Kidney (tissue), 22 donors: ENCODE measurements at places on chromosomes 4 and X. TPM values are rescaled to one million over a fixed set of nuclear protein-coding genes. Genes with fewer than 3 reads are reported as not detected.
A peak's percentile ranks its signal among the peaks of the same experiment; 100 is the strongest.

GRCh38 chrX:108537005-108537404 lies 97.4 kb downstream of the COL4A5 start:
- H3K27ac ChIP-seq: no peak overlapping the region
- H3K4me3 ChIP-seq: no peak overlapping the region
- peak; percentile 13 for DNase-seq
- H3K27me3 ChIP-seq: no peaks in the 10 kb centered on the region

- no peaks in the 10 kb centered on the region for H3K36me3 ChIP-seq
- H3K4me1 ChIP-seq: peaks cover 18% of the 10 kb centered on the region
- H3K27me3 ChIP-seq: no peaks in the 10 kb centered on the region
- H3K27ac ChIP-seq: peak overlapping the region; percentile 100
- no peak for DNase-seq
Observed at GRCh38 chr4:75671802-75672421, 1.3 kb downstream of the G3BP2 start.

EREG gene
- total RNA-seq: 0.44 TPM

DNA sequence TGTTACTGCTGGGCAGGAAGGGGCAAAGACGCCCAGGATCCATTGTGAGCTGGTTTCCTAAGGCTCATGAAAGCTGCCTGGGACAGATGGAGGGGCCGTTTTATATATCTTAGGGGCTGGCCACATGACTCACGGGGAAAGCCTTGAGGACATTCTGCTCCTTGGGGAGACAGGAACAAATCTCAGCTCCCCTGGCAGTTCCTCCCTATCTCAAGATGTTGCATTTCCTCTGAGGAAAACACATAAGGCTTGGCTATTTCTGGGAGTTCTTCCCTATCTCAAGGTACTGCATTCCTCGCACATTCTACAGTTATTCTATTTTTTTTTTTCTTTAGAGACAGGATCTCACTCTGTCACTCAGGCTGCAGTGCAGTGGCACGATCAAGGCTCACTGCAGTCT lies 804.6 kb upstream of the TENM3 start:
- H3K36me3 ChIP-seq: no peaks in the 10 kb centered on the region
- no peaks in the 10 kb centered on the region for H3K27me3 ChIP-seq
- H3K4me3 ChIP-seq: no peak overlapping the region
- no peak for DNase-seq
- no peak overlapping the region for H3K27ac ChIP-seq

C1QTNF7 gene
- total RNA-seq: 2.2 TPM

DNA sequence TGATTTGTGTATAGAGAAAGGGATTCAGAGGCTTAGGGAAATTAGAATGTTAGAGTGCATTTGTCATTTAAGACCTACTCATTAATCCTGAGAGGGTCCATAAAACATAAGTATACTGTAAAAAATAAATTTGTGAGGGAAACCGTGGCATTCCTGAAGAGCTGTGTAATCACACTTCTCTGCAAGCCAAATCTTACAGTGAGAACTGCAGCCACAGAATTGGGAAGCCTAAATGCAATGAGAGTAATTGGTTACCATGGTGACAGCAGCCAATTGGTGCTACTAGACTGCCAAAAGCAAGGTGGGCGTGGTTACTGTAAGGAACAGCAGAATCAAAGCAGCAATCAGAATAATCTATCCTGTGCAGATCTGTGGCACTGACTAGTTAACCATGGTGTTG lies 345.2 kb upstream of the GRID2 start:
- no peaks in the 10 kb centered on the region for H3K36me3 ChIP-seq
- H3K4me1 ChIP-seq: no peaks in the 10 kb centered on the region
- no peak overlapping the region for H3K27ac ChIP-seq
- H3K27me3 ChIP-seq: no peaks in the 10 kb centered on the region
- H3K4me3 ChIP-seq: no peak overlapping the region
- no peak for DNase-seq

DNA sequence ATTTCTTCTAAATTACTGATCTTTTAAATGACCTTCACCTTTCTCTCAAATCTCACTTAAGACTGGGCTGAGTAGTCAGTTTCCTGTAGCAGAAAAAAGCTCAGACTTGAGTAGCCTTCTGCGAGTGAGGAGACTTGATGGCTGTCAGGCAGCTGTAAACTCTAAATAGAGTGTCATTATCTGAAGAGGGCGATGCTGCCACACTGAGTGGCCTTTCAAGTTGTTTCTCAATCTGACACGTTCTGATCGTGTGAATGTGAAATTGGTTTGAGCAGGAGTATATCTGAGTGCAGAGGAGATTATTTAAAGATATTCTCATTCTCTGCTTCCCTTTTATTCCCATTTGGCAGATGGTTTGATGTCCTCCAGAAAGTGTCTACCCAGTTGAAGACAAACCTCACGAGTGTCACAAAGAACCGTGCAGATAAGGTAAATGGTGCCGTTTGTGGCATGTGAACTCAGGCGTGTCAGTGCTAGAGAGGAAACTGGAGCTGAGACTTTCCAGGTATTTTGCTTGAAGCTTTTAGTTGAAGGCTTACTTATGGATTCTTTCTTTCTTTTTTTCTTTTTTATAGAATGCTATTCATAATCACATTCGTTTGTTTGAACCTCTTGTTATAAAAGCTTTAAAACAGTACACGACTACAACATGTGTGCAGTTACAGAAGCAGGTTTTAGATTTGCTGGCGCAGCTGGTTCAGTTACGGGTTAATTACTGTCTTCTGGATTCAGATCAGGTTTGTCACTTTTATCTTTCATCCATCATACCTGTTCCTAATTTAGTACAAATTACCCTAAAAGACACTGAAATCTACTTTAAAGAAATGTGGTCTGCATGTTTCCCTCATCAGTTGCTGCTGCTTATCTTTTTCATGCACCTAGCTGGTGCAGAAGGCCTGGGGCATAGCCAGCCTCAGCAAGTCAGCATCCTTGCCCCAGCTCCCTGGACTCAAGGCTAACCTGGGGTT lies 74.3 kb upstream of the MSANTD1 start:
- peaks cover 50% of the 10 kb centered on the region for H3K36me3 ChIP-seq
- H3K27ac ChIP-seq: no peak overlapping the region
- no peaks in the 10 kb centered on the region for H3K27me3 ChIP-seq

GRCh38 chrX:100798484-100799214 lies 21.5 kb upstream of the CSTF2 start:
- H3K27ac ChIP-seq: no peak overlapping the region
- DNase-seq: peak; percentile 25
- H3K4me3 ChIP-seq: no peak overlapping the region
- H3K27me3 ChIP-seq: no peaks in the 10 kb centered on the region
- no peaks in the 10 kb centered on the region for H3K36me3 ChIP-seq

DNA sequence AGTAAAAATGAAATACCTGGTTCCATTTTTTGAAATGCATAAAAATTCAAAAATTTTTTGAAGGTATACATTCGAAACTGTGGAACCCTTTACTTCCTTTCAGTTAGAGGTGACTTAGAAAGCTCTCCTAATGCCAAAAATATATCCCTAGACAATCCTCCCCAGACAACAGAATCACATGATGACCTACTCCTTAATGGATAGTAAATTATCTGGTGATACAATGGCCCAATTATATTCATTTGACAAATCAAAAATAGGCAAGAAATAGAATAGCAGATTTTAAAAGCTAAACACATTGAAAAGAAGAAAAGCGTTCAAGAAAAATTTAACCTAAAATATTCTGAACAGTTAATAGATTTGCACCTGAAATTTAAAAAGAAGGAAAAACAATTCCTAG lies 3.5 kb upstream of the UGT2A2 start:
- DNase-seq: no peak
- no peaks in the 10 kb centered on the region for H3K36me3 ChIP-seq
- H3K4me1 ChIP-seq: no peaks in the 10 kb centered on the region
- no peak overlapping the region for H3K4me3 ChIP-seq

DNA sequence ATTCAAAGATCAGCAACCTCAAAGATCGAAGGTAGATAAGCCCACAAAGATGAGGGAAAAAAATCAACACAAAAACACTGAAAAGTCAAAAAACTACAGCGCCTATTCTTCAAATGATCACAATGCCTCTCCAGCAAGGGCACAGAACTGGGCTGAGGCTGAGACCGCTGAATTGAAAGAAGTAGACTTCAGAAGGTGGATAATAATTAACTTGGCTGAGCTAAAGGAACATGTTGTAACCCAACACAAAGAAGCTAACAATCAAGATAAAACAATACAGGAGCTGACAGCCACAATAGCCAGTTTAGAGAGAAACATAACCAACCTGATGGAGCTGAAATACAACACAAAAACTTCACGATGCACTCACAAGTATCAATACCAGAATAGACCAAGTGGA lies 231.1 kb downstream of the STPG2 start:
- H3K4me1 ChIP-seq: no peaks in the 10 kb centered on the region
- DNase-seq: peak; percentile 38

TMEM35A gene
- total RNA-seq: 1.1 TPM

TCEAL2 gene
- total RNA-seq: 2.6 TPM

- no peaks in the 10 kb centered on the region for H3K4me1 ChIP-seq
- H3K36me3 ChIP-seq: no peaks in the 10 kb centered on the region
- no peak overlapping the region for H3K4me3 ChIP-seq
- no peak for DNase-seq
Observed at GRCh38 chr4:174512745-174513144, 9.5 kb downstream of the HPGD start.

HELT gene
- total RNA-seq: not detected

DNA sequence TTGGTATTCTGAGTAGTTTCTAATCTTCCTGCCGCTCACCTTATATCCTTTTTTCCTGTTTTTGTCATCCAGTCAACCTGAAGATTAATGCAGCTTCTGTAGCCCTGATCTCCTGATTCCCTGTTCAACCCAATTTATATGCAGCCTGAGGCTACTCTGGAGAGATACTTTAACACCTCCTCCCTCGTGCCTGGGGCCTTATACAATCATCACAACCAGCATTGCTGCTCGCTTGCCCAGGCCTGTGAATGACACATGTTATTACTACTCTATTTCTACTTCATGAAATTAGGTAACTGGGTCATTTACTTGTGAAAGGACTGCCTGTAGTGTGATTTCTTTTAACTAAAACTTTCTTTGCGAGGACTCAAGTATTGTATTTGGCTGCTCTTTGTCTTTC lies 33.7 kb upstream of the WDR17 start:
- DNase-seq: no peak
- H3K27ac ChIP-seq: no peak overlapping the region
- no peaks in the 10 kb centered on the region for H3K4me1 ChIP-seq
- H3K27me3 ChIP-seq: no peaks in the 10 kb centered on the region
- H3K4me3 ChIP-seq: no peak overlapping the region

GRCh38 chr4:2617955-2618354 lies 81.5 kb downstream of the FAM193A start:
- H3K27me3 ChIP-seq: no peaks in the 10 kb centered on the region
- peaks cover 6% of the 10 kb centered on the region for H3K4me1 ChIP-seq
- no peak for DNase-seq
- no peak overlapping the region for H3K4me3 ChIP-seq

DNA sequence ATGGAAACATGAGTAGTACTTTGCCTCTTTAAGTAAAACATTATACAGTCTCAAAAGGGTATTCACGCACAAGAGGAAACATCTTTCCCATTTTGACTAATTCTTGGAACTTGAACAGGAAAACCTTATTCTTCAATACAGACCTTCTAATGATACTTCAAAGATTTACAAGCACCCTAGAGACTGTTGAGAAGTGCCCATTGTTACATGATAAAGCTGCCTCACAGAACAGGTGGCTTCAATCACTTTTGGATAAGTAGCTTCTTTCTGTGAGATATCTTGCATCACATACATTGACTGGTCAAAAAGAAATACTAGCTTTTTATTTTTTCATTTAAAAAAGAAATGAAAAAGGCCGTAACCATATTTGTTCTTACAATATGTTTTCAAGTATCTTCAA lies 219.4 kb downstream of the EPHA5 start:
- H3K4me3 ChIP-seq: no peak overlapping the region
- H3K27me3 ChIP-seq: no peaks in the 10 kb centered on the region
- no peaks in the 10 kb centered on the region for H3K4me1 ChIP-seq
- no peaks in the 10 kb centered on the region for H3K36me3 ChIP-seq

- no peaks in the 10 kb centered on the region for H3K27me3 ChIP-seq
- DNase-seq: no peak
- H3K36me3 ChIP-seq: no peaks in the 10 kb centered on the region
- no peaks in the 10 kb centered on the region for H3K4me1 ChIP-seq
- H3K27ac ChIP-seq: no peak overlapping the region
Observed at GRCh38 chr4:25800245-25800644, 62.5 kb downstream of the SEL1L3 start.
